ENCODE measurements at places on chromosomes 1 and 21.

GRCh38 chr1:89519779-89520358 lies 4.8 kb upstream of the LRRC8B start:
- peak; percentile 27 for DNase-seq

DNA sequence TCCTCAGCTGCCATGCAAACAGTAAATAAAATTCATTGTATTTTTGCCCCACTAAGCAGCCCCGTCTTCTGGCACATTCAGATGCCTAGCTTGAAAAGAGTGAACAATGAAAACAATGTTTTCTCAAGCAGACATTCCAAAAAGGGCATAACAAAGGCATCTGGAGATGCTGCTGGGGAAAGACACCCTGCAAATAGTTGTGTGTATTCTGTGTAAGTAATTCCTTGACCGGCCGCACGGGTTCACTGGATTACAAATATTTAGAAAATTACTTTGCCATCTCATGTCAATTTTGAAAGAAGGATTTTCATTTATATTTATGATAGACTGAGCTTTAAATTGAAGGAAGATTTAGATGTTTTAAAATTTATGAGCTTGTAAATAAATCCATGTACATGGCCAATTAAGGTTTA lies 142.2 kb downstream of the SLC45A1 start:
- DNase-seq = no peak

DNA sequence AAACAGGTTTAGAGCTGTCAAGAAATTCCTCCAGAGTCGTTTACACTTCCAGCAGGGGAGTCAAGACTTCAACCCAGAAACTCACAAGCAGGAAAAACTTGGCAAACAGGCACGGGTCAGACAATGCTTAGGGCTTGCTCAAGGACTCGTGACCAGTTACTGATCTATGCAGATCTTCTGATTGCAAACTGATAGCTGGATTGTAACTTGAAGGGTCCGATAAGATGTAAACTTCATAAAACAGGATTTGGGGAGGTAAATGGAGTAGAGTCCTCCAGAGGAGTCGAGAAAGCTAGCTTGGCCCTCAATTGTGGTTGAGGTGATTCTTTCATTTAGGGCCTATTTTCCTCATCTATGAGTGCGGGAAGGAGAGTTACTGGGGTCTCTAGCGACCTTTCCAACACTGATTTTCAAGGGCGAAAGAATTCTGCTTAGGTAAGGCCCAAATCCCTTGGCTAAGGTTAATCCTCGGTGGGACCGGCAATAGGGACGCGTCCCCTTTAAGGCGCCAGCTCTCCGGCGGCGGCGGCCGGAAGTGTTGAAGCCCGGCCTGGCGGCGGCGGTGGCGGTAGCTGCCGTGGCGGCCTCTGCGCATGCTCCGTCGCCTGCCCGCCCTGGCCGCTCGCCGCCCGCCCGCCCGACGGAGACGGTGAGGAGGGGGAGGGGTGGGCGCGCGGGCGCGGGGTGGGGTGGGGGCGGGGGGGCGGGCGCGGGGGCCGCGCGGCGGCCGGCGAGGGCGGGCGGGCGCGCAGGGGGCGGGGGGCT lies at the start of gene GMEB1:
GMEB1 (plus strand) TSS at position 594 of the 765 bp plus-strand sequence. CDS start 14,829 bp downstream, outside the sequence.
- peak; percentile 78 for DNase-seq

GRCh38 chr1:241145881-241146280 lies 211.1 kb downstream of the RGS7 start:
- no peak for DNase-seq

DNA sequence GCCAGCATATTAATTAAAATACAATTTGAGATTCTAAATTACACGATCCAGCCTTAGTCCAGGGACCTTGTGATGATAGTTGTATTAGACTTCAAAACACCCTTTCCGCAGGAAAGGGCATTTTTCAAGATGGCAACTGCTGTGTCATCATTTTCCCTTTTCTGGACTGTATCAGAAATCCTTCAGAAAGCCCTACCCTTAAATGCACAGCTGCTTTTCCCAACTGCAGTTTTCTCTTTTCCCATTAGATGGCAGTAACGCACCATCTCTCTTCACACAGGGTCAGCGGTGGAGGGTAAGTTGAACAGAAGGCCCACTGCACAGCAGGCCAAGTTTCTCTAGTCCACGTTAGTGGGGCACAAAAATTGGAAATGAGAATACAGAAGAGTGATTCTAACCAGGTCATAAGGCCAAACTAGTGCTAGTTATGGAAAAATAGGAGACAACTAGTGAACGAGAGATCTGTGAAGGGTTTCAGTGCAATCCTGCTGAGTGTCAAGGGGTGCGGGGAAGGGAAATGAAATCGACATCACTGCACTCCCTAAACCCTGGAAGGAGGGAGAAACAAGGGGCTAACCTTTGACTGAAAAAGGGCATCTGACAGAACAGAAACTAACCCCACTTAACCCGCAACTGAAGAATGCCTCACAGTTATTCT lies 22.1 kb upstream of the TDRD10 start:
- peak; percentile 98 for DNase-seq

DNA sequence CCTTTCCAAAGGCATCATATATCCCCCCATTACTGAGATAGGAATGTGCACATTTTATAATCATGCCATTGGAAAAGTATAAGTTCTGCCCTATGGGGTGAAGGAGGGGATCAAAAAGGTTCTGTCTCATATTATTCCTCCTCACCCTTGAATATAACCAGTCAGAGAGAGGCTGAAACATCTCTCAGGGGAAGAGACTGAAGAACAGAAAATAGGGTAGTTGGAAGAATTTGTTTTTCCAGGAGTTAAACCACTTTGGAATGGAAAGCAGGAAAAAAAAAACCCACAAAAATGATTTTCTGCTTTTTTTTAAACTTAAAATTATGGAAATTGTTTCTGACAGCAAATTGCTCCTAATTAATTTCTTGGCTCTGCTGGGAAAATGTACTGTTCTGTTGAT lies 52.8 kb upstream of the BEND5 start:
- DNase-seq = no peak

GRCh38 chr1:197967066-197967465 lies 49.9 kb downstream of the LHX9 start:
- no peak for DNase-seq

DNA sequence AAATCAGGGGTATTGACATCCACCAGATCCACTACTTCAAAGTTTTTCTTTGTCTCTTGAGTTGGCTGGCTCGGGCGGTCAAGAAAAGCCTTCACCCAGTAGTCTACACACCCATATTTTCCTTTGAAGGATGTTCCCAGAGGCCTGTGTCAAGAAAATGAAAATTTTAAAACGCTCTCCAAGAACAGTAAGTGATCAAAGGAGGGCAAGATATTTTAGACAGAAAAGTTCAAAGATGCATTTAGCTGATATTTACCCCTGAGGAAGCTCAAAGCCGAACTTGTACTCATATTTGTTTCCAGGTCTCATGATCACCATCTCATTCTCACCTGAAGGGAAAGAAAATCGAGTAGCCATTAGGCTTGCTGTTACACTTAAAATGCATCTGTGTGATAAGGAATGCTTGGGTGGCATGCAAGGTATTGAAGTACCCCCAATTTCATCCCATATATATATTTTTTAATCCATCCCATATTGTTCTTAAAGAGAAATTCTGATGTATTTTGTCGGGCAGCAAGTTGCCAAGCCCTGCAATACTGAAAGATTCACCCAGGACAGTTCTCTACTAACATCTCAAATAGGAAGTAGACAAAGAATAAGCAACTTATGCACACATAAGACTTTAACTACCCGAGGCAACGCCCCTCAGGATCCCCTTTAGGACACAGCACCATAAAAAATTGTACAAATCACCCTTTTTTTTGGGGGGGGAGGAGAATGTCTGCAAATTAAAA lies 1.1 kb downstream of the TXNIP start:
- DNase-seq = no peak

GRCh38 chr1:174164826-174165225 lies 5.5 kb downstream of the RABGAP1L start:
- DNase-seq = no peak

GRCh38 chr1:7632176-7632575 lies 138.9 kb upstream of the VAMP3 start:
- DNase-seq = no peak

Data from NCI-H1694 treated with DMSO at 0.1 percent for 48 hours (cell line).